Aorta (tissue), 5 donors: ENCODE measurements at places on chromosomes 3 and 15. TPM values are rescaled to one million over a fixed set of nuclear protein-coding genes. Genes with fewer than 3 reads are reported as not detected.

UNC13C gene
- polyA plus RNA-seq, result 0.18 TPM

GOLGA6A gene
- not detected for polyA plus RNA-seq

BCHE gene
- 0.38 TPM for polyA plus RNA-seq

DLL4 gene
- 0.20 TPM for polyA plus RNA-seq

GOLGA8J gene
- polyA plus RNA-seq, result not detected

C3orf85 gene
- polyA plus RNA-seq, result 25.9 TPM

CLDN11 gene
- polyA plus RNA-seq, result 1.4 TPM

NMB gene
- polyA plus RNA-seq, result 3.8 TPM

FANCD2OS gene
- not detected for polyA plus RNA-seq

TMC3 gene
- polyA plus RNA-seq, result not detected

PLXND1 gene
- polyA plus RNA-seq, result 149 TPM

NCK1 gene
- 24.6 TPM for polyA plus RNA-seq

DAZL gene
- not detected for polyA plus RNA-seq

CYP1A2 gene
- polyA plus RNA-seq, result not detected

GOLGA8S gene
- polyA plus RNA-seq, result 0.25 TPM

ADAMTS7 gene
- polyA plus RNA-seq, result 30.0 TPM

ZNF592 gene
- 6.8 TPM for polyA plus RNA-seq

HAPLN3 gene
- polyA plus RNA-seq, result 99.4 TPM

BMF gene
- 5.6 TPM for polyA plus RNA-seq

FOXB1 gene
- not detected for polyA plus RNA-seq

PLAAT1 gene
- polyA plus RNA-seq, result 0.63 TPM

TRANK1 gene
- polyA plus RNA-seq, result 5.0 TPM

MRPS22 gene
- polyA plus RNA-seq, result 34.3 TPM

USP4 gene
- 60.5 TPM for polyA plus RNA-seq

KIF7 gene
- polyA plus RNA-seq, result 16.0 TPM

CELF6 gene
- 7.7 TPM for polyA plus RNA-seq

HTR3E gene
- polyA plus RNA-seq, result not detected

ABCF3 gene
- 30.1 TPM for polyA plus RNA-seq

CTXN2 gene
- not detected for polyA plus RNA-seq

FBLN2 gene
- 19.9 TPM for polyA plus RNA-seq

POC1A gene
- 1.6 TPM for polyA plus RNA-seq

LRRC49 gene
- 12.1 TPM for polyA plus RNA-seq

DUOX1 gene
- 0.46 TPM for polyA plus RNA-seq

DNAJC17 gene
- 20.5 TPM for polyA plus RNA-seq
